ENCODE measurements at places on chromosomes 7 and 10.

- DNase-seq, result no peak
These were observed 47.1 kb upstream of the NCAPG2 start for GRCh38 chr7:158751751-158752150.

DNA sequence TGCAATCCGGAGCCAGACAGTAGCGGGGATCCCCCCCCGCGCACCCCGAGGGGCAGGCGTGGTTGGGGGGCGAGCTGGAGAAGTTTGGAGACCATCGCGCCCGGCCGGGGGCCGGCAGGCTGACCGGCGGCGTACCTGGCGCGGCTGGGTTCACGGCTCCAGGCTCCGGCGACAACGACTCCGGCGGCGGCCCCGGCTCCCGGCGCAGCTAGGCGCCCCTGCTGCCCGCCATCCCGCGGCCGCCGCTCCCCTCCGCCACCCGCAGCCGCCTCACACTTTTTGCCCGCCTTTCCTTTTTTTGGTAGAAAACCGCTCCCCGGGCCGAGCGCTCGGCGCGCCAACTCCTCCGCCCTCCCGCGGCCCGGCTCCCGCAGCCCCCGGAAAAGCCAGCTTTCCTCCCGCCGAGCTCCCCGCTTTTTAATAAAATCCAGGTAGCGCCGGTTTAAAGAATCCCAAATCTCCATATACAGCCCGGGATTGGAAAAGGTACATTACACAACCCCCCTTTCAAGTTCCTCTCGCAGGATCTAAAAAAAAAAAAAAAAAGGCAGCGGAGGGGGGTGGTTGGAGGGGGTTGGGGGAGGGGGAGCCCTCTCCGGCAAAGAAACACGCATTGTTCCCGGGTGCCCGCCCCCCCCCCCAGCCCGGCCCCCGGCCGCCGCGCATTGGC lies at the start of gene TNRC18:
TSS of gene TNRC18 (minus strand) at position 529 of the 670 bp plus-strand sequence. CDS start 2,588 bp downstream, outside the sequence.
- DNase-seq, result no peak

- no peak for DNase-seq
These were observed 201.3 kb downstream of the MAD1L1 start for GRCh38 chr7:2031451-2031845.

GRCh38 chr10:44465401-44466115 lies 80.7 kb upstream of the CXCL12 start:
- DNase-seq, result no peak

DNA sequence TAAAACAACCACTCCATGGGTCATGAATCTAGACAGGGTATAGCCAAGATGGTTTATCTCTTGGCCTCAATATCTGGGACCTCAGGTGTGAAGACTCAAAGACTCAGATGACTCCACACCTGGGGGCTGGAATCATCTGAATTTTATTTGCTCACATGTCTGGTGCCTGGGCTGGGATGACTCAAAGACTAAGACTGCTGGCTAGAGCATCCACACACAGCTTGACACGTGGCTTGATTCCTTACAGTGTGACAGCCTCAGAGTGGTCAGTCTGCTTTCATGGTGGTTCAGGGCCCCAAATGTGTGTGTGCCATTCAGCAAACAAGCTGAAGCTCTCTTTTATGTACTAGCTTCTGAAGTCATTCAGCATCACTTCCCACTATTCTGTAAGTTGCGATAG lies 333.7 kb downstream of the RNLS start:
- no peak for DNase-seq

DNA sequence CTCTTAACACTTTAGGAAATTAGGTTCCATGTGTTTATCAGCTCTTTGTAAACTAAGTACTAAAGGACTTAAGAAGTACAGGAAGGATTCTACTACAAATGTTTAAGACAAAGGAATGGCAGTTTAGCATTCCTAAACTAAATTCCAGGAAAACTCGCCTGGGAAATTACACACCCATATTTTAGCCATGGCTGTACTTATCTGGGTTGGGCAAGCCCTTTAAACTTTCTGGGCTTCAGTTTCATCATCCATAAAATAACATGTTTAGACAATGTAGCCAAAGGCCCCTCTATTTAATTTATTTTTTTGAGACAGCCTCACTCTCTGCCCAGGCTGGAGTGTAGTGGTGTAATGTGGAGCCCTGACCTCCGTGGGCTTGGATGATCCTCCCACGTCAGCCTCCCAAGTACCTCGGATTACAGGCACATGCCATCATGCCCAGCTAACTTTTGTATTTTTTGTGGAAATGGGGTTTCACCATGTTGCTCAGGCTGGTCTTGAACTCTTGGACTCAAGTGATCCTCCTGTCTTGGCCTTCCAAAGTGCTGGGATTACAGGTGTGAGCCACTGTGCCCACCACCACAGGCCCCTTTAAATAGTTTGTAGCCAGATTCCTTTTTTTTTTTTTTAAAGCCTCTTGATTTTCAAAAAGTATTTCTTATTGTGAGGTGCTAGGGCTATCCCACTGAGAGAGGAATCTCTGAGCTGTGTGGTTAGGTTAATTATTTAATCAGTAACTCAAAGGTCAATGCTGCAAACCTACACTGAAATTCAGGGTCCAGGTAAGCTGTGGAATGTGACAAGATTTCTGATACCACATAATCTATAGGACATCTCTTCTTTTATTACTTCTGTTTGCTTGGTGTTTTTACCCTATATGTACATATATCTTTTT lies 32.1 kb downstream of the TMEM60 start:
- DNase-seq, result no peak

- peak; percentile 56 for DNase-seq
These were observed 250.2 kb downstream of the ELFN1 start for GRCh38 chr7:1920266-1920681.

DNA sequence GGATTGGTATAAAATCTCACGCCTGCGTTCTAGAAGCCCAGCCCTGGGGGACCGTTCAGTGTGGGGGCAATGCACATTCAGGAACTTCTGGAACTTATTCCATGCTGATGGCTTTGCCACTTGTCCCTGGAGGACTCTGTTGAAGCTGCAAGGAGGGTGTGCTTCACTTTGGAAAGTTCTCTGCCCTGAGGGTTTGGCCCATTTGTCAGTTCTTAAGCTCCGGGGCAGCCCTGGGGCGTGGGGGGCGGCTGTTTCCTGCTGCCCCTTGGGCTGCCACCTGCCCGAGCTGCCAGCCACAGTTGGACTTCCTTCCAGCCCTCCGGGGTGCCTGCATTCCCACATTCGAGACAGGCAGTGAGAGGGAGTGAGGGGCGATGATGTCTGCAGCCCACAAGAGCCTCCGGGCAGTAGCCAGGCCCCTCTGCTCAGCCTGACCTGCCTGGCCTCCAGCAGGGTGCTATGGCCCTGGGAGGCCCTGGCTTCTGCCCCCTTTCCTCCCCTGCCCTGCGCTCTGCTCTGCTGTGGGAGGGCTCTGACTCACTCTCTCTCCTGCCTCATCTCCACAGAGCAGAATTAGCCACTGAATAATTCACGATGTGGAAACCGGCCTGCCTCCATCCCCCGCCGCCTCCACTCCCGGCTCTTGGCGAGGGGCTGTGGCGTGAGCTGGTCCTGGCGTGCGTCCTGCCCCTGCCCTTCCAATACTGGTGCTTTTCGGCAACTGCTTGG lies 1.9 kb downstream of the TTYH3 start:
- no peak for DNase-seq

DNA sequence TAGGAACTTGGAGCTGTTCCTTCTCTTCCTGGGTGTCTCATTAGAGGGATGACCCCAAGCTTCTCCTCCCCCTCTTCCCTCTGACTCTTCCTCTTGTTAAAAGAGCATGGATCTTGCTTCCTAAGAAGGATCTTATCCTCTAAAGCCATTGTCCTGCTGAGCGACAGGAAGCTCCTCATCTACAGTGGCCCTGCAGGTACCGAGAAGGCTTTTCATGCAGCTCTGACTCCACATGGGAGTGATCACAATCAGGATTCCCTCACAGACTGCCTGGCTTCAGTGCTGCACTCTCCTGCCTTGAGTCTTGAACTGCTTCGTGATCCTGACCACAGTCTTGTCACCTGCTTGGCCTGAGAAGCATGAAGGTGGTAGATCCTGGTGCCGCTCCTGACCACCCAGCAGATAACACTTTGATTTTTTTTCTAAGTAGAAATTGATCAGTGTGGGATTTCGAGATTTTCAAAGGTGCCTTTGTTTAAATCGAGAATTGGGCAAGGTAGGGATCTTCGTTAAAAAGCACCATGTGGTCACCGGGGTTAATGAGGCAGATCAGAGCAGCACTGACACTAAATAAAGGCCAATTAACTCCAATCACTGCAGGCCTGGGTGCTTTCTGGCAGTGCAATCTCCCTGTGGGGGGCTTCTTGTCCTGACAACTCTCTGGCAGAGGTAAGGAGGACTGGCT lies 376.4 kb downstream of the NRG3 start:
- DNase-seq, result no peak

DNA sequence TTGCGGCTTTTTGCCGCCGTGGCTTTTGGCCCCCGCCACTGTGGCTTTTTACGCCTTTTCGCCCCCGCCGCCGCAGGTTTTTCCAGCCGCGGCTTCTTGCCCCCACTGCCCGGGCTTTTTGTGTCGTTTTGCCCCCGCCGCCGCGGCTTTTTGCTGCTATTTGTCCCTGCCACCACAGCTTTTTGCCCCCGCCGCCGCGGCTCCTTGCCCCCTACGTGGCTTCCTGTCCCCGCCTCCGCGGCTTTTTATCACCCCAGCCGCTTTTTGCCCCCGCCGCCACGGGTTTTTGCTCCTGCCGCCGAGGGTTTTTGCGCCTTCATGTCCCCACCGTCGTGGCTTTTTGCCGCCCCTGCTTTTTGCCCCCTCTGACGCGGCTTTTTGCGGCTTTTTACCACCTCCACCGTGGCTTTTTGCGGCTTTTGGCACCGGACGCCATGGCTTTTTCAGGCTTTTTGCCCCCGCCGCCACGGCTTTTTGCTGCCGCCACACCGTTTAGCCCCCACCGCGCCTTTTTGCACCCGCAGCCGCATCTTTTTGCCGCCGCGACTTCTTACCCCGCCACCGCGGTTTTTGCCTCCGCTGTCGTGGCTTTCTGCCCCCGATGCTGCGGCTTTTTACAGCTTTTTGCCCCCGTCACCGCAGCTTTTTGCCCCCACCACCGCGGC lies 637.0 kb downstream of the ZNF716 start:
- DNase-seq, result no peak

GRCh38 chr10:8158193-8159071 lies 103.9 kb downstream of the GATA3 start:
- no peak for DNase-seq

DNA sequence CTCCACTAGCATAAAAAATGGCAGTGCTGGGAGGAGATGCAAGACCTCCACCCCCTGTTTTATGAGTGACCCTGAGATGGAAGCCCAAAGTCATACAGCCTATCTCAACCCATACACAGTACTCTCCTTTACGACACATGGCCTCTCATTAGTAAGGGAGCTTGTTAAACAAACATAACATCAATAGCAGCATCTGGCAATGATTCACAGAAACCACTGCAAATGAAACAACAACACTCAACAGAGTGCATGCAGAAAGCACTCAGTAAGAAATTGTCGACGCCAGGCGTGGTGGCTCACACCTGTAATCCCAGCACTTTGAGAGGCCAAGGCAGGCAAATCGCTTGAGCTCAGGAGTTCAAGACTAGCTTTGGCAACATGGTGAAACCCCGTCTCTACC lies 27.5 kb upstream of the FIGNL1 start:
- DNase-seq, result no peak

- DNase-seq, result no peak
These were observed 40.7 kb downstream of the MGAM start for GRCh38 chr7:142036384-142036783.

DNA sequence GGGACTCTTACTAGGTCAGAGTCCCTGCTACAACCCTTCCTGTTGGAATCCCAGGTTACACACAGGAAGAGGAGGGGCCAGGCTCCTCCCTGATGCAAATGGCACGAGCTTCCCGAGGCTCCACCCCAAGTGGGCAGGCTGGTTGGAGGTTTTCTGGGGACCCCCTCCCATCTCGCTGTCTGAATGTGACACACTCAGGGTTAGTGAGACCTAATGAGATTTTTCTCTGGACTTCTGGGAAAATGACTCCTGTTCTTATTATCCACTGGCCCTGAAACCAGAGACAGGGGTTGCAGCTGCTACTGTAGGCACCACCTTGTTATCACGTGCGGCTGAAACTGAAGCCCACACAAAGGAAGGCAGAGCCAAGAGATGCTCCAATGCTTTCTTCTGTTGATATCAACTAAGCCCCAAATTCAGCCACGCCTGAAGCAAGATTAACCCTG lies 103.3 kb downstream of the FAM107B start:
- DNase-seq, result no peak

GRCh38 chr10:95542330-95542729 lies 18.8 kb downstream of the SORBS1 start:
- no peak for DNase-seq

DNA sequence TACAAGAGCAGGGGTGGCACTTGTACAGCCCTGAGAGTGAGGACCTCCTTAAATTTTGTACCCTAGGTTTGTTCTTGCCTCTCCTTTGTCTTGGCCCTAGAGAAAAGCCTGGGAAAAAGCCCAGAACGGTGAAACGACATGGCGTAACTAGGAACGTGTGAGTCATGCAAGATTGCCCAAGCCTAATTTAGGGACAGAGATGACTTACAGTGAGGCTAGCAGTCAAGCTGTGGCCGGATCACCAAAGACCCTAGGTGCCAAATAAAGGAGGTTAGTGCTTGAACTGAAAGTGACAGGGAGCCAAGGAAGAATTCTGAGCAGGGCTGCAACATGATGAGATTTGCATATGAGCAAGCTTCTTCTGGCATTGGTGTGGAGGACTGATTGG lies 25.1 kb downstream of the TBXAS1 start:
- no peak for DNase-seq

DNA sequence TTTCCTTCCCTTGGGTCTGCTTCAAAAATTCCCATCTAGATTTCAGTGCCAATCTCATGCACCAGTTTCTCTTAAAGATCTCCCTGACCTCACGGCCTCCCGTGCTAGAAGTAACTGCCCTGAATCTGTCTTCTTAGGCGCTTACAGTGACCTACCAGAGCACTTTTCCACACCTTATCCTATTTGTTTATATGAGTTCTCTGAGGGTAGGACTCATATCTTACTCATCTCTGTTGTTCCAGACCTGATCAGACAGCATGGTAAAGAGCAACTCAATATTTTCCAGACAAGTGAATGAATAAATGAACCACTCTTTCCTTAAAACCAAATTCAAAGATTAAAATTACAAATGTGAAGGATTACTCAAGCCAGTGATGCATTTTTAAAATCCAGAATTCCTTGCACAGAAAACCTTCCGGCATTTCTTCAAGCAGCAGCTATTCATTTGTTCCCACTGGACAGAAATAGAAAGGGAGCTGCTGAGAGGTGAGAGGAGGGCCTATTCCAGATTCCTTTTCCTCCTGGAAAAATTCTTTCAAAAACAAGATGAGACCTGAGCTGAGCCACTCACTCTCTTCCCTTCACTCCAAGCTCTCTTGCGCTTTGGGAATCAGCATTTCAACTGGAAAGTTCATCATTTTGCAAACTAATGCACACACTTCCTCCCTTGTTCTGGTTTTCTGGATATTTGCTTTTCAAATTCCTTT lies 94.6 kb downstream of the ELMO1 start:
- DNase-seq, result no peak
